ENCODE measurements at places on chromosomes 6 and 20. TPM values are rescaled to one million over a fixed set of nuclear protein-coding genes. Genes with fewer than 3 reads are reported as not detected.

ZNF311 gene
- total RNA-seq, result 0.47 TPM

SLC35D3 gene
- not detected for total RNA-seq

TMEM30A gene
- 51.5 TPM for total RNA-seq

SLC4A11 gene
- total RNA-seq, result 2.4 TPM

OR2H2 gene
- total RNA-seq, result not detected

SIGLEC1 gene
- 0.20 TPM for total RNA-seq

PRSS35 gene
- 0.31 TPM for total RNA-seq

SRMS gene
- total RNA-seq, result not detected

PLN gene
- total RNA-seq, result not detected

SMIM8 gene
- total RNA-seq, result 12.2 TPM

ADGRF1 gene
- not detected for total RNA-seq

GPX5 gene
- not detected for total RNA-seq

HSD17B8 gene
- total RNA-seq, result 21.1 TPM

C6orf62 gene
- total RNA-seq, result 166 TPM

GRM4 gene
- 0.14 TPM for total RNA-seq

C20orf204 gene
- total RNA-seq, result 9.7 TPM

TRIM10 gene
- not detected for total RNA-seq

SLC22A1 gene
- total RNA-seq, result 1.2 TPM

PPP1R16B gene
- 73.4 TPM for total RNA-seq

NKAIN4 gene
- not detected for total RNA-seq

PSORS1C1 gene
- not detected for total RNA-seq

TTK gene
- 27.1 TPM for total RNA-seq

ZNF165 gene
- 1.2 TPM for total RNA-seq

TNNC2 gene
- total RNA-seq, result not detected

CUTA gene
- total RNA-seq, result 202 TPM

MAP3K7 gene
- 30.2 TPM for total RNA-seq

NQO2 gene
- 17.5 TPM for total RNA-seq

PAQR8 gene
- 26.4 TPM for total RNA-seq

TCP1 gene
- total RNA-seq, result 197 TPM

GDAP1L1 gene
- total RNA-seq, result not detected

CST4 gene
- total RNA-seq, result not detected

WFDC5 gene
- not detected for total RNA-seq

DLK2 gene
- total RNA-seq, result 0.37 TPM

UST gene
- total RNA-seq, result 3.1 TPM

MSH5 gene
- 68.2 TPM for total RNA-seq

SSTR4 gene
- not detected for total RNA-seq

PAK5 gene
- total RNA-seq, result not detected

TFAP2A gene
- total RNA-seq, result not detected

HLA-E gene
- total RNA-seq, result 957 TPM

SLC12A5 gene
- total RNA-seq, result 1.6 TPM

HRH3 gene
- not detected for total RNA-seq

RFX6 gene
- not detected for total RNA-seq

PRR18 gene
- not detected for total RNA-seq

TINAG gene
- not detected for total RNA-seq

HSPA12B gene
- not detected for total RNA-seq

MYH7B gene
- 0.20 TPM for total RNA-seq

Measured in activated naive CD8-positive, alpha-beta T cell treated with anti-CD3 and anti-CD28 coated beads, Interleukin-2, amount 10 ng/mL, durations not matched to agents 7 days and 5 days (primary cell).